CD4-positive, alpha-beta T cell treated with Interleukin-17A for 4 hours (primary cell): ENCODE measurements at places on chromosomes 1 and 21.

GRCh38 chr21:44448651-44449131 lies 6.6 kb upstream of the LRRC3 start:
- DNase-seq, result no peak

DNA sequence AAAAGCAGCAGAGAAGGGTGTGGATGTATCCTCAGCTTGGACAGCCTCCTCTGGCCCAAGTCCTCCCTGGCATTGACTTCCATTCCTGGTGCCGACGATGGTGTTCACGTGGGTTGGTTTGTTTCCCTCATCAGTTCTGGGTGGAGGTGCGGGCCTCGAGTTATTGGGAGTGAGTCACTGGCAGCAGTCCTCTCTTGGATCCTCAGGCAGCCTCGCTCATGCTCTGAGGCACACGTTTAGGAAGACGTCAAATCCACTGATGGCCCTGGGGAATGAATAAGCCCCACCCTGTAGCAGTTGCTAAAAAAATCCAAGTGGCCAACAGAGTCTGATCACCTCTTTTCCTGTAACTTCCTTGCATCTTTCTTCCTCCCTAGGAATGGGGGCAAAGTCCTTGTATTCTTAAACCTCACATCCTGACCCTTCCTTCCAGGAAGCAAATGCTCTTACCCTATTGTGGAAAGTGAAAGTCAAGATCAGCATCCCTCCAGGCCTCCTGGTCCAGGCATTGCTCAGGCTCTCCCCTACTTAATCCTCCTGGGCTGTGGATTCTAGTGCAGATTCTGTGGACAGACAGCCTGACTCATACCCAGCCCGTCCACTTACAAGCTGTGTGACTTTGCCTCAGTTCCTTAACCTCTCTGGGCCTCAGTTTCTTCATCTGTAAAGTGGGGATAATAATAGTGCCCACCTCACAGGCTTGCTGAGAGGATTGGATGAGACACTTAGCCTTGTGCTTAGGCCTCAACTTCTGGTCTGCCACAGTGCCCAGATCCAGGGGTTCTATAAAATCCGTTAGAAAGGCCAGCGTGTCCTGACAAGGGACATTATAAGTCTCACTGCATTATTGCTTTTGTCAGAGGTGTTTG lies 111.1 kb downstream of the TLR5 start:
- DNase-seq, result no peak

- DNase-seq, result no peak
These were observed 2.2 kb downstream of the AVPR1B start for GRCh38 chr1:206114692-206115640.

- no peak for DNase-seq
These were observed 40.6 kb upstream of the ATP1A1 start for GRCh38 chr1:116332451-116332850.

DNA sequence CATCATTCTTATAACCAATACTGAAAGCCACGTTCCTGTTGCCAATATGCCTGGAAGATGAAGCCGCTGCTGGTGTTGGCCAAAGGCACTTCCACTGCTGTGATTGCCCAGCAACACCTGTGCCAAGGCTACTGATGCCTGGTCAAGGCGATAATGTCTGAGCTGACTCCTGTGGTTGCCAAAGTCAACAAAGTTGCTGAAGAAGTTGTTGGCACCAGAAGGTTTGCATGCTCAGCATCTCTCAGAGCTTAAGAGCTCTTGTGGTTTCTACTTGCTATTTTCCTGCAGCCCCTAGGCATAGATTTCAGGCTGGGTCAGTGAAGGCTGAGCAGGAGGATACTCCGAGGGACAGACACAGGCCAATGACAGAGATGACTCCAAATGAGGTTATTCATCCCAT lies 63.4 kb upstream of the RAB3GAP2 start:
- DNase-seq, result no peak

GRCh38 chr21:18228060-18228739 lies 16.4 kb upstream of the CHODL start:
- DNase-seq, result no peak

- DNase-seq, result no peak
These were observed 31.8 kb downstream of the RABIF start for GRCh38 chr1:202857136-202857610.

DNA sequence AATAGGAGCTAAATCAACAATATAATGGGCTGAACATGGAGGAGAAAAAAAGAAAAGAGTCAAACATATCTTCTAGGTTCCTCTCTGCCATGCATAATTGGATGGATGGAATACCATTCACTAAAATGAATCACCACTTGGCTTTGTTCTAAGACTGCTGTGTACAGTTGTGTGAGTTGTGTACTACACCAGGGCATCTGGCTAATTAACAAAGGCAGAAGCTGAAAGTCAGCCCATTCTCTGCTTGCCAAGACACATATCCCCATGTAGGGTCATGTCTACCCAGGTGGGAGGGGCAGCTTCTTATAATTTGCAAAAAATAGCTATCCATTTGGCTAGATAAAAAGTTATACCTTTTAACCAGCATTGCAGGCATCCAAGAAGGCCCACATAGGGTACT lies 21.0 kb downstream of the JUN start:
- no peak for DNase-seq

GRCh38 chr21:36773117-36773516 lies 74.2 kb downstream of the SIM2 start:
- DNase-seq, result no peak

GRCh38 chr1:223338811-223339746 lies 24.9 kb downstream of the SUSD4 start:
- DNase-seq, result no peak

DNA sequence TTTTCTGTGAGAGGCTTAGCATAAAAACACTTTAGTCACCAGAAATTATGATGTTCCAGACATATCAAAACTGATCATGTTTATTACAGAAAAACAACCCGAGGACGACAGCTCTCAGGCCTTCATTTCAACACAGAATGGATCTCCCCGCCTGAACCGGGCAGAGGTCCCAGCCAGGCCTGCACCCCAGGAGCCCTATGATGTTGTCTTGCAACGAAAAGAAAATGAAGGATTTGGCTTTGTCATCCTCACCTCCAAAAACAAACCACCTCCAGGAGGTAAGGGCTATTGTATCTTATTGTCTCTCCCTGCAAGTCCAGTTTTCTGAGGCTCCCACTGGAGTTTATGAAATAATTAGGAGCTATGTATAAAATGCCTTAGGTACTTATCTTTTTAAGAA lies 105.5 kb downstream of the PHTF1 start:
- DNase-seq, result no peak

DNA sequence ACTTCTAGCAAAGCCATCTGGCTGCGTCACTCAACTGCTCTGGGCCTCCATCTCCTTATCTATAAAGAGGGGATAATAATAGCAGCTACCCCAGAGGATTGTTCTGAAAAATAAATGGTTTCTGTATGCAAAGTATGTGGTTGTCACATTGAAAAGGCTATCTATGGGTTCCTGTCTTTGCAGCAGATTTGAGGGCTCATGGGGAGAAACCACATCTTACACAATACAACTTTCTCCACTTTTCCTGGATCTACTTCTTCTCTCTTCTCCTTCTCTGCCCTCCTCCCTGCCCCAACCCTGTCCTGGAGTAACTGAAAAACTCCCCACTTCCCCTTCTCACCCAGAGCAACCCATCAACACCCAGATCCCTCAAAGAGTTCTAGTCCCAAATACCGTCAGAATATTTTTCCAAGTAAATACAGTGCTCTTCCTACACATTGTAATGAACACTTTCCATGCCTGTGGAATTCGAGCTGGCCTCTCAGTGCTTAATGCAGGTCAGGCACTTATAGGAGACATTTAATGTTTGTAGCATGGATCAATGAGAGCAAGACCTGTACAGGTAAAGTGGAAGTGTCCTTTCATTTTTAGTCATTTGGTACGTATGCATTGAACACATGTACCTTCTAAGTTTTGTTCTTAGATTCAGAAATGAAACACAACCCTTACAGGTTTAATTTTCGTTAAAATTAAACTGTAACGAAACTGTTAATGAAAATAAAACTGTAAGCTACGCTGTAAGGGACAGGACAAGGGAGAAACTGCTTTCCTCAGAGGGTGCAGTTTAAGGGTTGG lies 131.9 kb downstream of the AK5 start:
- DNase-seq, result no peak

DNA sequence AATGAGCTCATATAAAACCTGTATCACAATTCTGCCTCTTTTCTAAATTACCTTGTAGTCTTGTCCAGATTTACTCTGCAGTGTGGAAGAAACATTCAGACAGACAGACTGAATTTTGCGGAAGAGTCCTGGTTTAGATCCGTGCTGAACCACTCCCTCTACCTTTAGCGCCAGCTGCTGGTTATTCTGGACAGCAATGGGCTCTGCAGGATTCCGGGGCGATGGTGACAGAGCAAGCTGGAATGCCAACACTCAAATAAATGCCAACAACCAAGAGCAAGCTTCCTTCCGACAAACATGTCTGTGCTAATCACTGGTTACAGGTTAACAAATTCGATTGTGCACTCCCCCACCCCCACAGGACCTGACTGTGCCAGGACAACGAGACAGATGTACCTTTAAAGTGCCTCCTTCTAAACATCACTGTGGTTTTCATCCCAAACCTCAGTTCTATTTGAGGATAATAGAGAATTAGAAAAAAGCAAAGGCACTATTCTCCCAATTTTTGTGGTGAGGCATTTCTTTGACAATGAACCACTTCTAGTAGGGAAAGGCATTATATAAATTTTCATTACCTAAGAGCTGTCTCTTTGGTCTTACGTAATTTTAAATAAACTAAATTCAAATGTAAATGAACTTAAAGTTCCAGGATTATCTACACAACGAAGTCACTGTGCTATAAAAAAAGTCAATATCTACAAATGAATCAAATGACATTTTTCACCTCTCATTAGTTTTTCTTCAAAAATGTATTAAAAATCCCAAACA lies 90.4 kb downstream of the INTS7 start:
- no peak for DNase-seq

GRCh38 chr1:114696810-114697209 lies 1.5 kb upstream of the AMPD1 start:
- no peak for DNase-seq

- DNase-seq, result no peak
These were observed 466.8 kb downstream of the DSCAM start for GRCh38 chr21:40379881-40380810.

- DNase-seq, result no peak
These were observed 241.0 kb upstream of the SGIP1 start for GRCh38 chr1:66292944-66293343.

DNA sequence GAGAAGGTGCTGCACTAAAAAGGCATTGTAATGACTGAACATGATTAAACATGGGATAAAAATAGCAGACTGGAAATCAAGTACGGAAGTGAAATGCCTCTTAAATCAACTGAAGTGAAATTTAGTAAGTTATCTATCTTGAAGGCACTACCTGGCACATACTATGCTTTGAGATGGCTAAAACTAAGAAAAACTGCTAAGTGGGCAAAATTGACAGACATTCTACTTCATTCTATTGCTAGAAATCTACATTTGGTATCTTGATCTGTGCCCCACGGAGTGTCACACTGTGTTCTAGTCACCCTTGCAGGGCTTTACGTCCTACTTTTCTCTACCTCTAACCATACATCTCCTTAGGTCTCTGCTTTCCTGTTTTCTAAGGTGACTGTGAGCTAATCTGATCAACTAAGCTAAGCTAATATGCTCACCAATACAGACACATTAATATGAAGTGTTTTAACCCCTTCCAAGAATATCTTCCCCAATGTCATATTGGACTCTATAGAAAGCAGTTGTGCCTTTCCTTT lies 4.1 kb downstream of the PDC start:
- no peak for DNase-seq

- no peak for DNase-seq
These were observed 59.7 kb upstream of the IGSF5 start for GRCh38 chr21:39685236-39685635.

DNA sequence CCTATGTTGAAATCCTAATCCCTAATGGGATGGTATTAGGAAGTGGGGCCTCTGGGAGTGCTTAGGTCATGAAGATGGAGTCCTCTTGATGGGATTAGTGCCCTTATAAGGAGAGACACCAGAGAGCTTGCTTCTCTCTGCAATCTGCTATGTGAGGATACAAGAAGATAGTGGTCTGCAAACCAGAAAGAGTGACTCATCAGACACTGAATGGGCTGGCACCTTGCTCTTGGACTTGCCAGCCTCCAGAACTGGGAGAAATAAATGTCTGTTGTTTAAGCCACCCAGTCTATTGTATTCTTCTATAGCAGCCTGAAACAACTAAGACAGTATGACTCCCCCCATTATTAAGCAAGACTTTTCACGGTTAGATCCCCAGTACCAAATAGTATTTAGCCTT lies 43.3 kb downstream of the C8B start:
- DNase-seq, result no peak

GRCh38 chr21:36396971-36397370 lies 11.8 kb downstream of the CHAF1B start:
- no peak for DNase-seq

- no peak for DNase-seq
These were observed 810.2 kb upstream of the ADAMTS5 start for GRCh38 chr21:27776925-27777553.

DNA sequence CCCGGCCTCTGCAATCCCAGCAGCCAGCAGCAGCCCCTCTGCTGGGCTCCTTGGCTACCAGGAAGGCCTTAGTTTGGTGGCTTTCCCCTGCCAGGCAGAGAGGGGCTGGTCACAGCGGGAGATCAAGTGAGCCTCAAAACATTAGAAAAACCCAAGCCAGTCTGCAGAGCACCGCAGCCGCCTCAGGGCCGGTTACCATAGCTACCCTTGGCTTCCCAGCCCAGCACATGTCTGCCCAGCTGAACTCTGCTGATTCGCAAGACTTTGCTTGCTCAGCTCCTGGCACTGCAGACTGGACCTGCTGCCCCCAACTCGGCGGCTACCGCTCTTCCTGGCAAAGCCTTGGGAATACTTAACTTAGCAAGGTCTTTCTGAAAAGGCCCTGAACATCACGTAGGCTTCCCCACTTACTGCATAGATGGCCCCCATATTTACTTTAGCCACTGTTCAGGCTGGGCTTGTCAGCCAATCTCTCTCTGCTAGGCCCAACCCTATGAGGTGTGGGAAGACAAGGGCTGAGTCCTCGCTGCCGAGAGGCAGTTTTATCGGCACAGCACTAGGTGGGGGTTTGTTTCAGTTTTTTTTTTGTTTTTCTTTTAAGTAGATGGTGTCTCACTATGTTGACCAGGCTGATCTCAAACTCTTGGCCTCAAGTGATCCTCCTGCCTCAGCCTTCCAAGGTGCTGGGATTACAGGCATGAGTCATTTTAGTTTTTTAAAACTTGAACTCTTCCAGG lies 28.6 kb upstream of the PLEKHG5 start:
- DNase-seq, result no peak

- DNase-seq, result no peak
These were observed 29.7 kb downstream of the JUN start for GRCh38 chr1:58754073-58754613.

- no peak for DNase-seq
These were observed 48.0 kb upstream of the ITPKB start for GRCh38 chr1:226787071-226787470.

- no peak for DNase-seq
These were observed 311 bp downstream of the IRF2BP2 start for GRCh38 chr1:234609691-234610042.
